ENCODE measurements at places on chromosomes 4 and X. TPM values are rescaled to one million over a fixed set of nuclear protein-coding genes. Genes with fewer than 3 reads are reported as not detected.

The FMR1NB gene
- not detected for total RNA-seq

- DNase-seq: no peak
These were observed 30.6 kb downstream of the ANK2 start for GRCh38 chr4:113080050-113080449.

DNA sequence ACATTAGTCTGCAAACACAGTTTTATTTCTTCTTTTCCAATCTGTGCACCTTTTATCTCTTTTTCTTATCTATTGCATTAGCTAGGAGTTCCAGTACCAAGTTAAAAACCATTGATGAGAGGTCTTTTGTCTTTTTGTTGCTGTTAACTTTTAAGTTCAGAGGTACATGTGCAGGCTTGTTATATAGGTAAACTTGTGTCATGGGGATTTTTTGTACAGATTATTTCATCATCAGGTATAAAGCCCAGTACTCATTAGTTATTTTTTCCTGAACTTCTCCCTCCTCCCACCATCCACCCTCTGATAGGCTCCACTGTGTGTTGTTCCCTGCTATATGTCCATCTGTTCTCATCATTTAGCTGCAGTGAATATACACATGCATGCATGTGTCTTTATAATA, 349.9 kb downstream of the PDHA2 start:
- DNase-seq: no peak

The ATRX gene
- 96.1 TPM for total RNA-seq

Data from activated naive CD8-positive, alpha-beta T cell treated with anti-CD3 and anti-CD28 coated beads, Interleukin-2, amount 10 ng/mL, durations not matched to agents 7 days and 5 days (primary cell).